Stimulated activated CD8-positive, alpha-beta memory T cell treated with anti-CD3 and anti-CD28 coated beads, Interleukin-7, amount 100 ng/mL, for 24 hours (primary cell): ENCODE measurements at places on chromosomes 6 and 20.

DNA sequence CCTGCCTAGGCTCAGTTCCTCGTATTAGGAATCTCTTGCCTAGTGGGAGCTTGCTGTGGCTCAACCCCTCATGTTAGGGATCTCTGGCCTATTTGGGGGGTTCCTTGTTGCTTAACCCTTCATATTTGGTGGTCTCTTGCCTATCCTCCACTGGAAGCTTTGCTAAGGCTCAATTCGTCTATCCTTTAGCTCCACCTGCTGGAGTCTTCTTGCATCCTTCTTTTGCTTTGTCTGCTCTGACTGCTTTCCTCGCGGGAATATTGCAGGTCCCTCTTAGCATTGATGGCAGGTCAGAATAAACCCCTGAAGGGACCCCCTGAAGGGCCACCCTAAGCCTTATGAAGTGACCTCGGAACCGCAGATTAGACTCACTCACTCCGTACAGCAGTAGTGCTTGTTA, 203.0 kb upstream of the TBX18 start:
- no peak for DNase-seq

- no peak for DNase-seq
Measured at GRCh38 chr6:1015825-1016224, 296.1 kb upstream of the FOXQ1 start.

- DNase-seq = no peak
Measured at GRCh38 chr6:10505529-10505928, 15.6 kb upstream of the GCNT2 start.

- DNase-seq = no peak
Measured at GRCh38 chr6:109255946-109256640, 126.2 kb downstream of the CD164 start.
